ENCODE measurements at places on chromosomes 13 and 19.

DNA sequence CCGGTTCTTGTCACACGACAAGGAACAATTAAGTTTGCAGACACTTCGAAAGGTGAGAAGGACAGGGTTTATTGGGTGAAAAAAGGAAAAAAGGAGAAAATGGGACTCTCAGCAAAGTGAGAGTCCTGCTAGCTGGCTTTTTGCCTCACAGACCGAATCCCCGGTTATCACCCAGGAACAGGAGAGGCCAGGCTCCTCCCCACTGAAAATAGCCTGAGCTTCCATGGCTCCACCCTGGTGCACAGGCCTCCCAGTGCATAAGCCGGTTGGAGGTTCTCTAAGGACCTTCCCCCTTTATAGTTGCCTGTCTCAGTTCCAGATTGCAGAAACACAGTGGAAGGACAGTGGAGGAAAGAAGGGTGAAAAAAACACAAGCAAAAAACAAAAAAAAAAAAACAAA is 571.7 kb downstream of the KCTD12 start:
- no peak for DNase-seq

GRCh38 chr19:2475018-2475701 is 767 bp upstream of the GADD45B start:
- DNase-seq = peak; percentile 70

- DNase-seq = peak; percentile 93
Measured at GRCh38 chr13:31045286-31046081, 113.0 kb downstream of the TEX26 start.

DNA sequence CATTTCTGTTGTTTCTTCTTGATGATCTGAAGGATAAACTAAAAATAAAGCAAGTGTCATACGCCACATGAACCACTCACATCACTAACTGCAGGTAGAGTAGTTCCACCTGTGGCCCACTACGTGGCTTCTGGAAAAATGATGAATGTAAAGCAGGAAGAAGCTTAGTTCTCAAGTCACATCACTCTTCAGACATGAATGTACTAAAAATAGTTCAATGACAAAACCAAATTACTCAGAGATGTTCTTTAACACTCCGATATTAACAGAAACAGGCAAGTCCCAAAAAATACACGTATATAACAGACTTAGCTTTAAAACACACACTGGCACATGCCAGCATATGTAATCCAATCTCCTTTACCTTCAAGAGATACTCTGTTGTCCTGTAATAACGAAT is 21.6 kb downstream of the RAB20 start:
- no peak for DNase-seq

GRCh38 chr13:91157273-91158016 is 190.0 kb upstream of the MIR17HG start:
- no peak for DNase-seq

DNA sequence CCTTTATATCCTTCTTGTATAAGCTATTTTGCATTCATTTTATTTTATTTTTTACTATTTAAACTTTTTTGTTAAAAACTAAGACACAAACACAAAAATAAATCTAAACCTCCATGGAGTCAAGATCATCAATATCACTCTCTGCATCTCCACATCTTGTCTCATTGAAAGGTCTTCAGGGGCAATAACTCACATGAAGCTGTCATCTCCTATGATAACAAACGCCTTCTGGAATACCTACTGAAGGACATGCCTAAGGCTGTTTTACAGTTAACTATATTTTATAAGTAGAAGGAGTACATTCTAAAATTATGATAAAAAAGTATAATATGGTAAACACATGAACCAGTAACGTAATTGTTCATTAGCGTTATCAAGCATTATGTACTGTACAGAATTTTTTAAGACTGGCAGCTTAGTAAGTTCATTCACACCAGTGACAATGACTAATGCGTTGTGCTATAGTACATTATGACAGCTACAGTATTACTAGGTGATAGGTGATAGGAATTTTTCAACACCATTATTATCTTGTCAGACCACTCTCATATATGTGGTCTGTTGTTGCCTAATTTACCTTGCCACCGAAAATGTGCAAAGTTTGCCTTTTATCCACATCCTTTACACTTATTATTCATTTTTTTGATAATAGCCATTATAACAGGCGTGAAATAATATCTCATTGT is 390.7 kb upstream of the SLITRK1 start:
- no peak for DNase-seq

- DNase-seq = no peak
Measured at GRCh38 chr13:102250448-102250847, 151.4 kb downstream of the FGF14 start.

- DNase-seq = no peak
Measured at GRCh38 chr13:44276061-44276460, 97.6 kb upstream of the SERP2 start.

DNA sequence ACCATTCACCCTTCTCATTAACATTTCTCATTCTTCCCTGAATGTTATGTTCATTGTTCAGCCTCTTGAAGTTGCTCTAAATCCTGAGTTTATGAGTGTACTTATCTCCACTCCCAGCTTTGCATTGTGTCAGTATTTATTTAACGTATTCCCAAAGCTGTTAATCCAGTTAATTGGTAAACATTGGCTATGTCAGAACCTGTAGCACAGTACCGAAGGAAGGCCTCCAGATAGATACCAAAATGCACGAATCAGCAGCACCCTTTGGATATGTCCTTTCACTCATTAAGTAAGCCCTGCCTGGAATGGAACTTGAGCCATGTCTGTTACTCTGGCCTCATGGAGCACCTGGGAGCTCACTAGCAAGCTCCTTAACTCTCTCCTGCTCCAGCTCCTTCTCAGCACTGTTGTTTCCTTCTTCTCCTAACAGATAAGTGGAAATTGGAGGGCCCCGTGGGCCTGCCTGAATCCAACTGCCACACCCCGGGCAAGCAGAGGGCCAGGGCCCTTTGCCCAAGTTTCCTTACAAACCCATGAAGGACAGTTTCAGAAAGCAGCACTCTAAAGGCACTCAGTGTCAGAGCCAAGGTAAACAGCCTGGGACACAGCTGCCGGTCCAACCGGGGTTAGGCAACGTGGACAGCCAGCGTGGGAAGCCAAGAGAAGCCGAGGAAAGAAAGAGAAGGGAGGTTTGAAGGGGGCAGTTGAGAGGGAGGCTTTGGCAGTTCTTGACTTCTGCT is 155.0 kb upstream of the SERP2 start:
- no peak for DNase-seq

GRCh38 chr13:55516610-55517009 is 1624.1 kb upstream of the PRR20A start:
- DNase-seq = no peak

DNA sequence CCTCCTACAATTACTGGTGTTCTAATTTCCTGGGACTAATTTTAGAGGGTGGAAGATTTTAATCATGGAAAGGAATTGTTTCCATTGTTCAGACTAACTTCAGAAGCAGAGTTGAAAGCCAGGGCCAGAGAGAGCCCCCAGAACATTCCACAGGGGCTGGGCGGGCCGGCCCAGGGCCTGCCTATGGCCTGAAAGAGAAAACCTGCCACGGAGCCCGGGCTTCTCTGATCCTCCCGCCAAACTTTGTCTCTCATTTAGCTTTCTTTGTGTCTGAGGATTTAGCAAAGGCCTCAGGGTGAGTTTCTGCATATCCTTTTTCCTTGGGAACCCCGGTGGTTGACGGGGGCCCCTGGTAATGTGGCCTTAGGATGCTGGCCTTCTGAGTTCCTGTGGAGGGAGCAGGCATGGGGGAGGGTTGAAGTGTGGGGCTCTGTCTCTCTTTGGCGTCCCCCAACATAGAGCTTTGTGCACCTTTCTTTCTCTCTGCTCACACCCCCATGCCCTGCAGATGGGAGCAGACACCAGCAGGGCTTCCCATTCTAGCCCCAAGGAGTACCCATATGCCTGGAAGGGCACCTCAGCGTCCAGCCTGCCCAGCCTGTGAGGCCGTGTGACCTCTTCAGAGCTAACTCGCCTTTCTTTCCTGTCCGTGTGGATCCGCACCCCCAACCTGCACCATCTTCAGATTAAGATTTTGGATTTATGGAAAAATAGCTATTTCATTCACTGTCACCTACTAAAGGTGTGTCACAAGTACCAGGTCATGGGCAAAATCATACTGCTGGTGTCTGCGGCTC is 539.5 kb downstream of the FGF9 start:
- no peak for DNase-seq

DNA sequence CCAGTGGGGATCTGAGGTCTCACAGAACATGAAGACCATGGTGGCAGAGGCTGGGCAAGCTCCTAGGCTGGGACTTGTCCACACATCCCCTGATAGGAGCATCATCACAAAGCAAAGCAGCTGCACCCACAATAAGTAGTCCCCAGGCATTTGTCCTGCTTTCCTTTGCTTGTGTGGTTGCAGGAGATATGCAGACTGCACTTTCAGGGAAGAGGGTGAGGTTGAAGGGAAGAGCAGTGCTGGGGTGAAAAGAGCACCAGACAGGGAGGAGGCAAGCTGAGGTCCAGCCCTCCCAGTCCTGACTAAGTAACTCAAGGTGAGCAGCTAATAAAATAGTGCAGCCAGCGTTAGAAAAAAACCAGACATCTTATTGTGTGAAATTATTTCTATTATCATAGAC is 383.6 kb downstream of the UQCRFS1 start:
- no peak for DNase-seq

- DNase-seq = no peak
Measured at GRCh38 chr13:28630869-28631268, 28.1 kb upstream of the POMP start.

DNA sequence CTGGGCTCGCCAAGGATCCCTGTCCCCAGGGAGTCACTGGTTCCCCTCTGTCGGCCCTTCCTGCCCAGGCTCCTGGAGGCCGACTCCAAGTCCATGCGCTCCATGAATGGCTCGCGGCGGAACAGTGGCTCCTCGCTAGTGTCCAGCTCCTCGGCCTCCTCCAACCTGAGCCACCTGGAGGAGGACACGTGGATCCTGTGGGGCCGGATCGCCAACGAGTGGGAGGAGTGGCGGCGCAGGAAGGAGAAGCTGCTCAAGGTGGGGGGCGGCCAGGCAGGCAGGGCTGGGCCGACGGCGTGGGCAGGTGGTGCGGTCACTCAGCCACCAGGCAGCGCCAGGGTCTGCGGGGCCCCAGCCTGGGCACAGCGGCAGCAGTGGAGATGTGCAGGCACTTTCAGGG is 17.6 kb downstream of the EVI5L start:
- DNase-seq = no peak

GRCh38 chr19:16532440-16533234 is 9.6 kb downstream of the CHERP start:
- DNase-seq = no peak

DNA sequence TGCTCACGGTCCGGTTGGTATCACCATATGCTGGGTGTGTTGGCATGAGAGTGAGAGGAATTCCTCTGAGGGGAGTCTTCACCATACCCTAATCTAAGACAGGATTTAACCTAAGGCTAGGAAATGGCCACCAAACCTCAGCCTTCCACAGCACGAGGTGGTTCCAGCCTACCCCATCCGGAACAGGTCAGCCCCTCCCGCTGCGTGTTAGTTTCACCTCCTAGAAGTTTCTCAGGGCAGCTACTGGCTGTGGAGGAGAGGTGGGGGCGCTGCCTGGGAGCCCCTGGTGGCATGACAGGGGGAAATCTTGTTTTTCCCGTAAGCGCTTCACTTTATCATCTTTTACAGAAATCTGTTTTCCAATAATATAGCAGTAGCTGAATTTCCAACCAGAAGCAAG is 55.1 kb downstream of the RGCC start:
- DNase-seq = no peak

- DNase-seq = no peak
Measured at GRCh38 chr13:79457390-79457789, 23.6 kb upstream of the NDFIP2 start.

- peak; percentile 16 for DNase-seq
Measured at GRCh38 chr13:36998624-36999041, 507 bp downstream of the ALG5 start.

- no peak for DNase-seq
Measured at GRCh38 chr13:46914341-46914740, 17.5 kb upstream of the HTR2A start.
